Stimulated activated CD4-positive, alpha-beta T cell treated with anti-CD3 and anti-CD28 coated beads, Interleukin-1b, Interleukin-23, amount 100 ng/mL, for 24 hours (primary cell): ENCODE measurements at places on chromosomes 2 and 18.

GRCh38 chr2:53863538-53864227, 3.9 kb upstream of the GPR75 start:
- no peak for DNase-seq

- DNase-seq, result no peak
These were observed 85.7 kb upstream of the FRZB start for GRCh38 chr2:182951948-182952663.

GRCh38 chr18:10351219-10351818, 103.1 kb upstream of the APCDD1 start:
- DNase-seq, result no peak

DNA sequence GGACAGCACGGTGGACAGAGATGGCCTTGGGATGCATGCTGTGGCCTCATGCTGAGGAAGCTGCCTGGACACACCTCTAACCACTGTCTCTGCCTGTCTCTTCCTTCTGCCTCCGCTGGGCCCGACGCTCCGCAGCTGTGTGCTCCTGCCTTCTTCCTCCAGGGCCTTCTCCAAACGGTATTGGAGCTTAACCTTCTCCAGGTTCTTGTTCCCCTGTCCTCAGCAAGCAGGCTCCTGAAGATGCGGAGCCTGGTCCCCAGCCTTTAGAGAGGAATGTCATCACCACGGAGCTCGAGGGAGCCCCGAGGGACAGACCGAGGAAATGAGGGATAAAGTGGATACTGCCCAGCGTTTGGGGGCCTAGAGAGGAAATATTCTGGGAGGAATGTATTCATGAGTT, 155.1 kb downstream of the DYSF start:
- DNase-seq, result no peak

GRCh38 chr2:28801726-28802125, 8.9 kb upstream of the SPDYA start:
- DNase-seq, result no peak
